ENCODE measurements at places on chromosomes 12 and 14.

- DNase-seq = no peak
Measured at GRCh38 chr14:80239631-80240030, 28.3 kb upstream of the DIO2 start.

DNA sequence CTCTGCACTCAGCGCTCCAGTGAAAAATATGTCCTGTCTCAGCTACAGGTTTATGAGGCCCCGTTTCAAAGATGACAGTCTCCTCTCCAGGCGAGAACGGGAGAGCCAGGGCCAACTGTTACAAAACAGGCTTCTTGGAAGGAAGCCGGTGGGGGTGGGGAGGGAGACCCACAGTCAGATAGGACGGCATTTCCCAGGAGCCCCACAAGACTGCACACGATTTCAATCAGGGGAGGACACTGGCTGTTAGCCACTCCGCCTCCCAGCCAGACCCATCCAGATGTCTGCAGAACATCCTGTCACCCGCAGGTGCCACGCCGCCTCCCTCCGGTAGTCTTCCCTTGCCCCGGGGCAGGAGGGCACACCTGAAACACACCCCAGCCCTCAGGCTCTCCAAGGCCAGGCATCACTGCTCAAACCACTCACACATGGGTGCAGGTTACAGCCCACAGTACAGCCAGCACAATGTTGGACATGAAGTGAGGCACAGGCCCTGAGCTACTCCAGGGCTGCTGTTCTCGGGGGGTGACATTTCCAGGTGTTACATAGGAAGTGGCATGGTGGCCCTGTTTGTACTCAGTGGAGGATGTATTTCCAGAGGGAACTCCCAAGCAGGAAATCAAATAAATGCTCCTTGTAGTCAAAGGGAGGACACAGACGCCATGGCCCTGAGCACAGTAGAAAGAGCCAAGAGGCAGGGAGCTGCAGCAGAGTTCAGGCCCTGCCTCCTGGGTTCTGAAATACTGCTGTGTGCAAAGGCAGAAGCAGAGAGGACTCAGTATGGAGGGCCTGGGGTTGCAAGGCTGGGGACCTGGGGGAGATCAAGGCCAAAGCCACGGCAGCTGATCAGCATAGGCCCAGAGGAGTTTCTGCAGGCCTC, 138.1 kb downstream of the BCL11B start:
- DNase-seq = no peak

DNA sequence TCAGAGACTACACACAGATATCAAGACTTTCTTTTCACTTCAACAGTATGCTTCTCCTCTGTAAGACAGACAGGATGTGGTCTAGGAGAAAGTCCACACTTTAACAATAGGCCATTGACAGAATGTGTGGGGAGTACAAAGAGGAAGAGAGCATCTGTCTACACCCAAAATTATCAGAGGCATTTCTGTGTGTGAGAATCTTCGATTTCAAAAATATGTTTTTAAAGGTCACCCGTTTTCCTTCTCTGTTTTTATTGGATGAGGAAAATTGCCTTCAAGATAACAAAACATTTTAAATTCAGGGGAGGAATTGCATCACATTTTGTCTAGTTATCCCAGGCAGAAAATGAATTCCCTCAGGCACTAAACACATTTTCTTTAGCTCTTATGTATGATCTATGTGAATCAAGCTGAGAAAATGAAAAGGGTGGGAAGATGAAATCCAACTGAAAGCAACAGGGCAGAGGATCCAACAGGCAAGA, 16.4 kb downstream of the NAV3 start:
- DNase-seq = peak; percentile 54

DNA sequence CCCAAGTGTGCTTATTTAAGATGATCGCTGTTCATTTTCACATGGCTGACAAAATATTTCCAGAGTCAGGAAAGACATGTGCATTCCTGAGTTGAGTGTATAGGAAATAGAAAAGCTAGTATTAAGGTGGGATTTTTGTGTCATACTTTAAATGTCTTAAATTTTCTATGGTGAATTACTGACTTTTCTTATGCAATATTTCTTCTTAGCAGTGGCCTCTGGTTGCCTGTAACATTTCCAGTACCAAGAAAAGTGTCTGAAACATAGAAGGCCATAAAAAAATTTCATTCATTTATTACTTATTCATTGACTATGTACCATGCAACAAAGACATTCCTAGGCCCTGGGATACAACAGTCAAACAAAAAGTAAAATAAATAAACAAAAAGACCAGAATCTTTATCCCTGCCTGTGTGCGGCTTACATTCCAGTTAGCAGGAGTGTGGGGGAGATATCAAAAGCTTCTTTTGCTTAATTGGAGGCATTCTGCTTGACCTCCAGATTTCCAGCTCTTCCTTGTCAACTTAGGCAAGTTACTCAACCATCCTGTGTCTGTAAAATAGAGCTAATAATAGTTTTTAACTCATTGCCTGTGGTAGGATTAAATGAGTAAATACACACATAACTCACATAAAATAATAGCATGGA, 216.3 kb upstream of the FLRT2 start:
- peak; percentile 65 for DNase-seq

- no peak for DNase-seq
Measured at GRCh38 chr14:53655080-53655785, 301.4 kb downstream of the BMP4 start.

DNA sequence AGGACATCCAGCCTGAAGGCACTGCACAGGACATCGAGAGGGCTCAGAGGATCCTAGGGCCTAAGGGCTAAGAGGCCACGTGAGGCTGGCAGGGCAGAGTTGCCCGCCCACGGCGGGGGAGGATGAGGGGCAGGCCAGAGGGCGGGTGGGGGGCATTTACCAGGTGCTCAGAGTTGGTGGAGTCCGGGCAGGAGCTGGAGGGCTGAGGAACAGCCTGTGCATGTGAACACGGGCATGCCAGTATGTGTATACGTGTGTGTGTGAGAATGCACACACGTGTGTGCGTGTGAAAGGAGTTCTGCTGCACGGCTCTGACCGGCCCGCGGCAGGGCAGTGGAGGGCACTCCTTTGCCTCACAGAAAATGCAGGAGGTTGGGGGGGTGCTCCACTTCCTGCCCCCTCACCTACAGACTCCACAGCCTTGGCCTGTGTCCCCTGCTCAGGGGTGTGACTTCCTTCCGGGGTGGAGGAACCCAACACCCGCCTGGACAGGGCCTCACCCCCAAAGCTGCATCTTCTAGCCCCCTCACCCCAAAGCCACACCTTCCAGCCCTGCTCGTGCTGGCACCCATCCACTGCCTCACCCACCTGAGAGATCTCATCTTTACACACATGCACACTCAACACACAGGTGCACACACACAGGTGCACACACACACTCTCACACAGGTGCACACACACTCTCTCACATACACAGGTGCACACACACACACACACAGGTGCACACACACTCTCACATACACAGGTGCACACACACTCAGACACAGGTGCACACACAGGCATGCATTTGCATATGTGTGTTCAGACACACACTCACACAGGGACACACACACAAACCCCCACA, 11.8 kb upstream of the GPR132 start:
- DNase-seq = no peak

- no peak for DNase-seq
Measured at GRCh38 chr14:69931960-69932359, 52.7 kb downstream of the SMOC1 start.

DNA sequence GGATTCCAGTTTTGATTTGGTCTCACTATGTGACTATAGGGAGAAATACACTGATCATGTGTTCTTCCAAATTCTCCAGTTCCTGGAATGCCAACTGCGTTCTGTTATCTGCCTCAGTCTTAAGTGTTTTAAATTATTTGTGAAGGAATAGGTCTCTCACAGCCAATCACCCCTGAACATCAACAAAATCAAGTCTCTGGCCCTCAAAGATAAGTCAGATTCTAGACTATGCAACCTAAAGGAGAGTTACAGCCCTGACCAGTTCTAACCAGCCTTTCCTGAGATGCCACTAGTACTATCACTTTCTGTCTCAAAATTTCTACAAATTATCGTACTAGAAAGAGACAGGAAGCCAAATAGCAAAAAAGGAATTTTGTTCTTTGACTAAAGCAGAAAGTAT, 22.3 kb downstream of the ZFC3H1 start:
- no peak for DNase-seq

- DNase-seq = no peak
Measured at GRCh38 chr12:109698820-109699219, 14.8 kb upstream of the FAM222A start.

DNA sequence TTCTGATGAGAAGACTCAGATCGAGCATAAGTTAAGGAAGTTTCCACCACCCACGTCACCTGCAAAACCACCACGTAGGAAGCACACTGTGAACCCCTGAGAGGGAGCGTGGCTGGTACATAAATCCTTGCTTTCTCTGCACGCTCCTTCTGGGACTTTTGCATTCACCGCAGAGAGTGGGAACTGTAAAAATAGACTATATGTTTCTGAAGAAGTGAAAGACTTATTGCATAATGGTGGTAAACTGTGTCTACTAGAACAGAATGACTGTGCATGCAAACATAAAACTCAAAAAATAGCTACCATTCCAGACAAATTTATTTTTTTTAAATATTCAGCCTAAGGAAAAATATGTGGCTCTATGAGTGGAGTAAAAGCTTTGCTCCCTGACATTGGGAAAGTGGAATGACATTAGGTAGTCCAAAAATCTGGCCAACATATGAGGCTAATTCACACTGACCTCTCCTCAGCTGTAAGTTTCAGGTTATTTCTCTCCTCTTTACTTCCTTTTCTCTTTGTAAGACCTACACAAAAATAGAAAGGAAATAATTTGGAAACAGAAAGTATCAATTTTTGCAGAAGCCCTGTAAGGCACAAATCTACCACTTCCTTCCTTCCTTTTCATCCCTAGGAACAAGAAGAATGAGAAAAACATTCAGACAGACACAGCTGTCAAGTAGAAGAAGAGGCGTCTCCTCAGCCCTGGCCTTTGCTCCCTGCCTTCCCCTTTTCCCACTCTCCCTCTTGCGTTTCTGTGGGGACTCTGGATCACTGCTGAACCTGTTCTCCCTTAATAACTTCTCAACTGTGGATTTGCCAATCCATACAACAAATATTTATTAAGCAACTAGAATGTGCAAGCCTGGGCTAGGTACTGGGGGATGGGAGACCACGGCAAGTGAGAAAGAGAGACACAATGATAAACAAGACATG, 264.3 kb upstream of the FOXN3 start:
- DNase-seq = no peak

DNA sequence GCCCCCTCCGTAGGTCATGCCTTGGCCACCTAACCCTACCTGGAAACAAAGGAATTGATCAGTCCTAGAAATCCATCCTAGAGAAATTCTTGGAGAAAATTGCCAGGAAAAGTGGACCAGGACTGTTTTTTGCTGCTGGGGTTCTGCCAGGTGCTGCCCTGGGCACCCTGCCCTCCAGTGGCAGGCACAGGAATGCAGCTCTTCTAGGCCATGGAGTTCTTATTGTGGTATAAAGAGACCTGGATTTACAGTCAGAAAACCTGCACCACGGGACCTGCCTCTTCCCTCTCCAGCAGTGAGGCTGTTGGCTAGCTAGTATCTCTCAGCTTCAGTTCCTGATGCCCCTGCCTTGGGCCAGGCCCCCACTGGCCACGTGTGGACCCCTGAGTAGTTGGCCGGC, 59.7 kb downstream of the SLC24A4 start:
- DNase-seq = no peak

DNA sequence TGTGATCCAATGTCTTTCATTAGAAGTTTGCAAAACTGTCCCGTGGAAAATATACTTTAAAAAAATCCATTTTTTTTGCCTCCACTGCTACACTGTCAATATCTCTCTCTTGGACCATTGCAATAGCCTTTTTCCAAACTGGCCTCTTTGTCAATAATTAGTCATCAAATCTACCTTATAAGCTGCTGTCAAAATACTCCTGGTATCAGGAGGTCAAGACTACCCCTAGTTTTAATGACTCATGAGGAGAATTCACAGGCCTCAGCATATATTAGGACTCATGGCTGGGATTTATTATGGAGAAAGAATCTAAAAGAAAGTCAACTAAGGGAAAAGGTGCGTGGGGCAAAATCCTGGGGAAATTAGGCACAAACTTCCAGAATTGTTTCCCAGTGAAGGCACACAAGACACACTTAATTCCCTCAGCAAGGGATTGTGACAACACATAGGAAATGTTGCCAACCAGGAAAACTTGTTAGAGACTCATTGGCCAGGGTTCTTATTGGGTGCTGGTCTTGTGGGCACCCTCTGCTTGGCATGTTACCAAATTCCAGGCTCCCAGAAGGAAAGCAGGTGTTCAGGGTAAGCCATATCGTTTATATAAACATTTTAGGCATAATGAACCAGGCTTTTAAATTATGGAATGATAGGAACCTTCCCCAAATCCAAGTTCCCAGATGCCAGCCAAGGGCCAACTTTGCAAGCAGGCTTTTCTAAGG, 56.1 kb downstream of the TMEM117 start:
- no peak for DNase-seq

DNA sequence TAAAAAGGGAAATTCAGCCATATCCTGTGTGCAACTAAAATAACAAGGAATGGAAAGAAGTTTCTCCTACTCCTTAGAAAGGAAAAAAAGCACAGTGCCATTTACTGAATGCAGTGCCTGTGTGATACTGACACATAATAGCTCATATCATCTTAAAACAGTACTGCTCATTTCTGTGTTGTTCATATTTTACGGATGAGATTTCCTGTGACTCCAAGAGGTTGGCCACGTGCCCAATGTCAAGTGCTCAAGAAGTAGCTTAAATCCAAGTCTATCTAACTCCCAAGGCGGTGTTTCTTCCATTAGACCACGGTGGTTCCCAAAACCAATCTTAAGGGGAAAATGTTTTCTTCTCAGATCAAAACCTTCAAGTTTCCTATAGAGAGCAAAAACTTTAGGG, 20.0 kb downstream of the MAP3K9 start:
- DNase-seq = peak; percentile 47
